ENCODE measurements at places on chromosomes 5 and 9.
A peak's percentile ranks its signal among the peaks of the same experiment; 100 is the strongest.

GRCh38 chr5:71640408-71640807 lies 53.3 kb downstream of the MCCC2 start:
- DNase-seq = no peak

DNA sequence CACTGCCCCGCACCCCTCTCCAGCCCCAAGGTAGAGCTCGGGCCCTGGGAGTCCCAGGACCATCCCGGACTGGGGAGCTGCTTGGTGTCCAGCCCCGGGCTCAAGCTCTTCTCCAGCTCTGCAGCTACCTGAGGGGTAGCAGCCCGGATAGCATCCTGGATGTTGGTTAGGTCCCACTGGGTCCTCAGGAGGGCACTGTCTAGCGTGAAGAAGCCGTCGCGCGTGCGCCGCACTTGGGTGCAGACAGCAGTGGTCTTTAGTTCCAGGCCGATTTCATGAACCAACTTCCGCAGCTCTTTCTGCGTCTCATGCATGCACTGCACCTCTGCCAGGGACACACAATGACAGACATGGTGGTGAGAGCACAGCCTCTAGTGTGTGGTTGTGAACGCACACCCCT lies 12.7 kb downstream of the TRUB2 start:
- no peak for DNase-seq

DNA sequence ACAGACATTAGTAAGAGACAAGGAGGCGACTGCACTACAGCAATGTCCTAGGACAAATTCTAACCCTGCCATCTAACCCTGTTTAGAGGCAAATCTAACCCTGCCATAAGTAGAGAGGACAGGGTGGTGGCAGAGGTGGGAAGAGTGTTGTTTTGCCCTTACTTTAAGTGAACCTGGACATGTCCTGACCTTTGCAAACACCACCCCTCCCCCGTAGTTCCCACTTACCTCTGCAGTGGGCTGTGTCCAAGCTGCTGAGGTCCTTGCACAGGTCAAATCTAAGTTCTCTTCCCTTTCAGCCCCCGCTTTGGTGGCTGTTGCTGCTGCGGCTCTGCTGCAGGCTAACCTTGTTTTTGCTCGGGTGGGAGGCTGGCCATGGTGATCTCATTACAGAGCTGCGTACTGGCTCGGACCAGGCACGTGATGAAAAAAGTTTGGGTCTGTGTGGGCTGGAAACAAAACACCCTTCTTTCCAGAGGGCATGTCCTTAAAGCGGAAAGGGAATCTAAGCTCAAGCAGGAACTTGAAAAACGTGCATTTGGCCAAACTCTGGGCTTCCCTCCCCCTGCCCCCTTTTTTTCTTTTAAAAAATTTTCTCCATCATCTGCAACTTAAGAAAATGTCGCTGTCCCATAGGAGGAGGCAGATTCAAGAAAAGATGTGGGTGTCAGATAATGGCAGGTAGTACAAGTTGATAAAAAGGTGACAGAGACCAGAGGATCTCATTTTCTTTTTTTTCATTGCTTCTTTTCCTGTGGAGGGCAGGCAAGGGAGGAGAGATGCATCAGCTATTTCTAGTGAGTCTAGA lies at the start of gene FAXDC2:
Gene FAXDC2 (minus strand): TSS at position 349 of the 808 bp plus-strand sequence. CDS start 12,425 bp downstream, outside the sequence.
- peak; percentile 72 for DNase-seq

- no peak for DNase-seq
Observed at GRCh38 chr9:6655036-6655435, 9.5 kb upstream of the GLDC start.

GRCh38 chr9:87431837-87432236 lies 65.8 kb upstream of the DAPK1 start:
- DNase-seq = no peak

DNA sequence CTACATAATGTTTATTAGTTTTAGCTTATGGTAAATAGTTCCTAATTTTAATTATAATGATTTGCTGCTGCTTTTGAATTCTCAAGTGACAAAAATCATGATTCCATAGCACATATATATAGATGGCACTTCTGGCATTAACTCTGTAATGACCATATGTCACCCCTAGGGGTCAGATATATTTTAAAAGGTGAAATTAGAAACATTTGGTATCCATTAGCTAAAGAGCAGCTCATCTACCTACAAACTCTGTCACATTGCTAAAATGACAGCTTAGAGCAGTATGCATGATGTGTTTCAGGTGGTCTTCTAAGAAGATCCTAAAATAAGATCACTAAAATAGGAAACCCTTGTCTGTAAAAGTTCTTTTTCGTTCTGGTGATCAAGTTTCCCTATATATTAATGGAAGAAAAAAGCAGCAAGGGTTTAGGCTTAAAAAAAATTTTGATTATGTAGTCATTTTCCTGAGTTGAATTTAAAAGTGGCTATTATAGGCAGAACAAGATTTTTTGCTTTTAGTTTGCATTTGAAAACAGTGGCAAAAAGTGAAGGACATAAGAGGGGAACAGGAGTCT lies 157.7 kb upstream of the POU5F2 start:
- no peak for DNase-seq

DNA sequence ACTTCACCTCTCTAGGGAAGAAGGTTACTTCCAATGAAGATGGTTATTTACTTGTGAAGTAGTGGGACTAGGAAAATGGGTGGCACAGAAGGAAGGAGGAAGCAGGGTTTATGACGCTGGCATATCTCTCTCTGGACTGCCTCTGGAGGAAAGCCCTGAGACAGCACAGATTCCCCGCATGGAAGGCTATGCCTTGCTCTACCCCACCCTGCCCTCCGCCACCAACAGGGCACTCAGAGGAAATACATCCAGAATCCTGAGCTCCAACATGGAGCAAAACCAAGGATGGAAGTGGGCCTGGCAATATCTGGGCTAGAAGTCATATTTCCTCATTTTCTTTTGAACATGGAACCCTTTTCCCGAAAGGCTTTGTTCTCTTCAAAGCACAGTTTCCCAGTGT lies 346.9 kb downstream of the ZSWIM6 start:
- DNase-seq = no peak

DNA sequence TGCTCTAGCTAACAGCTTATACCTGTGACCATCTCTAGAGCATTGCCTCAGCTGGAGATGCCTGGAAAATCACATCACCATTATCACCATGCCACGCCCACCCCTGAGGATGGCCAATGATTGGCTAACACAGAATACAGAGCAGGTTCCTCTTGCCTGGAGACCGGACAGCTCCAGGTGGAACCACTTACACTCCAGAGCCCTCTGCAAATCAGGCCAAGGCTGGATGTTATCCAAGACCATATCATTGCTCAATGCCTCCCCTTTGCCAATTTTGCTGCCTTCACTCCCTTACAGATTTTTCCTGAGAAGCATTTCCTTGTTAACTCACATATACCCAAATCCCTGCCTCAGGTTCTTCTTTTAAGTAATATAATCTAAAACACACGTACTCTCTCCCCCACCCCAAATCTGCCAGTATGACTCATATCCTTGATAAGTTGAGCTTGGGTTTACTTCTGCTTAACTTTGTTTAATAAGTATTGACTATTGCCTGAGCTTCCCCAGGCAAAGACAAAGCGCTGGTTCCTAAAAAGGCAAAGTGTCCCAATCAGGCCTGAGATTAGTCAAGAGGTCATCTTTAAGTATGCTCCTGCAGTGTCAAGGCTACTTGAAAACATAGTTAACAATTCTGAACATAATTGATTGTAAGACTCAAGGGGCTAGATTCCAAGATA lies 309.6 kb downstream of the EPB41L4A start:
- DNase-seq = no peak

DNA sequence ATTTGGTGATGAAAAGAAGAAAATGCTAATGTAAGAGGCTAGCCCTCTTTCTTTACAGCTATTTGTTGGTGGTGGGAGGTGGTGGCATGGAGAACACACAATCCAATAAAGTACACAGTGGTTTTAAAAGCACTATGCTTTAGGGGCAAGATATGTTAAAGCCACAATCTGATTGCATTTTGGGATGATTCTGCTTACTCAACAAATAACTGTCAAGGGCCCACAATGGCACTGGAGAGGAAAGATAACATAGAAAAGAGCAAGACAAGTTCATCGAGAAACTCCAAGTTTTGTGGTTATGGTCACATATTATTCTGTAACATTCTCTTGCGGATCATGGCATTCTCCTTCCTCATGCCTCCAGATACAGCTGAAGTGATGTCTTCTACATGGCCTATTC lies 38.8 kb downstream of the OTP start:
- no peak for DNase-seq

- DNase-seq = no peak
Observed at GRCh38 chr9:79220666-79221065, 351.1 kb upstream of the TLE4 start.

- no peak for DNase-seq
Observed at GRCh38 chr9:108517651-108518365, 338.0 kb downstream of the ACTL7B start.

DNA sequence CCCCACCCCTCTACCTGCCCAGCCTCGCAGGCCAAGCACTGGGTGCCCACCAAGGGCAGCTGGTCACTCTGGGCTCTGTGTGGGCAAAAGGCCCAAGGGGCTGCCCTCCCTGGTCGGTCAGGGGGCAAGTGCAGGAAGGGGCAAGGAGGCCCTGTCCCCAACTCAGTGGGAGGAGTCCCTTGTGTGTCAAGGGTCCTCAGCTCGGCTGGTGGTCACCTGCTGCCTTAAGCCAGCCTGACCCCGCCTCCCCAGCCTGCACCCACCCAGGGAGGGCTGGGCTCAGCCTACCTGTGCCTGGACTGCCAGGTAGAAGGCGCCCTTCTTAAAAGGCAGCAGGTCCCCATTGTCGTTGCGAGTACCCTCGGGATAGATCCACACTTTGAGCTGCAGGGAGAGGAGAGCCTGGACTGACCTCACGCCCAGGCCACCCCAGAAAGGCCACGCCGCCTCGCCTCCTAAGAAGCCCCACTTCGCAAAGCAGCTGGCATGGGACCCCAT lies 10.9 kb downstream of the AGPAT2 start:
- DNase-seq = no peak

DNA sequence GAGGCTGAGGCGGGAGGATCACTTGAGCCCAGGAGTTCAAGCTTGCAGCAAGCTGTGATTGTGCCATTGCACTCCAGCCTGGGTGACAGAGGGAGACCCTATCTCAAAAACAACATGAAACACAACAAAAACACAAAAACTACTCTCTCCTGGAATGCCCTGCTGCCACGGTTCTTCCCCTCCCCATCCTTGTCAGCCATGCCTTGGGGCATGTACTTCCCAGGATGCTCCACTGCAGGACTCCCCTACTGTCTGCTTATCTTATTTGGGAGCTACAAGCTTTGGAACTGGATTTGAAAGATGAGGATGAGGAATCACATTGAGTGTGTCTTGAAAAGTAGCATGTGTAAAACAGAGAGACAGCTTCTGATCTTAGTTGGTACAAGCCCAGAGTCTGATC lies 40.1 kb upstream of the KIAA1958 start:
- no peak for DNase-seq

- DNase-seq = no peak
Observed at GRCh38 chr5:58081435-58081834, 378.5 kb downstream of the PLK2 start.

DNA sequence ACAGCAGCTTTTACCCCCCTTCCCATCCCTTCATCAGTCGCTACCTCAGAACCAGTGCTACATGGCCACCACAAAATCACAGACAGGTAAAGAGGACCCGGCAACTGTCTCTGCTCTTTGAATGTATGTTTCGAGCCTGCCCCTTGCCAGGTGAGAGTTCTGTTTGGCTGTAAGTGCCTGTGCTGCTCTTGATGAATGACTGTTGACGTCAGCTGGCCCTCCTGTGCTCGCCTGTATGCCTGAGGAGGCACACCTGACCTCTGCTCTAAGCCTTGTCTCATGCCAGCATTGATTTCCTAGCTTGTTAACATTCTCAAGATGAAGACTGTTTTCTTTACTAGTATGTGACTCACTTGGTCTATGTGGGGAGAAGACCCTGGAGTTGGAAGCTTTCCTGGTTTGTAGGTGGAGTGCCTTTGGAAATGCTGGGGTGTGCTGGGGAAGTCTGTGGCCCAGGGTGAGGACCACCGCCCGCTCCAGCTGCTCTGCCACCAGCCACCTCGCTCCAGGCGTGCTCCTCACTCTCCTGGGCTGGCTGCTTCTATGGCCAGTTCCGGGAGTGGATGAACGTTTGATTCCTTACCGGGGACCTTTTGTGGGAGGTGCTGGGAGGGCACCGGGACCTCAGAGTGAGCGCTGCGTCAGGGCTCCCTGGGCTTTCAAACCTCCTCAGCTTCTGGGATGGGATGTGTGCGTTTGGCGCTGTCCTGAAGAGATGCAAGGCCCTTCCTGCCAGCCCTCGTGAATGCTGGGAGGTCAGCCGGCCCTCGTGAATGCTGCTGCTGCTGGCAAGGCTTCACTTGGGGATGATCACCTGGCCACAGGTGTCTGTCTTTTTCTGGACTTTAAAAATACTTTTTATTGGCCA lies 109.9 kb downstream of the EHMT1 start:
- DNase-seq = no peak
